Gastroesophageal sphincter (tissue), 4 donors: ENCODE measurements at places on chromosomes 4 and X. TPM values are rescaled to one million over a fixed set of nuclear protein-coding genes. Genes with fewer than 3 reads are reported as not detected.

Gene ZFP92
- total RNA-seq = 1.5 TPM

DNA sequence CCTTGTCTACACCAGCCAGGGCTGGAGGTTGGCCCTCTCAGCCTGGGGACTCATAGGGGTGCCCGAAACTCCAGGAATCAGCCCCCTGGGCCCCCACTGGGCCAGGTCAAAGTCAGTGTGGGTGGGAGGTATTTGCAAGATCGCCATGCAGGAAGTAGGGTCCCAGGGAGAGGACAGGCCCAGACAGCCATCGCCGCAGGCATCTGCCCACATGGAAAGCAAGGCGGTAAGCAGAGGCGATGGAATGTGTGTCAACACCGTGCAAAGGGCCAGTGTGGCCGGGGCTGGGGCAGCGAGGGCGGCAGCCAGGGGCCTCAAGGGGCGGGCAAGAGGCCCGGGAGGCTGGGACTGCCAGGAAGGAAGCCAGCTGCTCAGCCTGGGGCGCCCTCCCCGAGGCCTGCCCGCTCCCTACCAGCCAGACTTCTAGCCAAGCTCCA is 19.3 kb upstream of the DUSP9 start:
- ATAC-seq = no peak
- no peaks in the 10 kb centered on the region for H3K36me3 ChIP-seq
- no peaks in the 10 kb centered on the region for H3K27me3 ChIP-seq
- no peak overlapping the region for H3K4me3 ChIP-seq

GRCh38 chr4:39792529-39792928 is 94.6 kb downstream of the UBE2K start:
- H3K4me1 ChIP-seq = no peaks in the 10 kb centered on the region
- H3K36me3 ChIP-seq = no peaks in the 10 kb centered on the region
- H3K27me3 ChIP-seq = no peaks in the 10 kb centered on the region

- no peak for ATAC-seq
- H3K4me3 ChIP-seq = no peak overlapping the region
- peaks cover 27% of the 10 kb centered on the region for H3K27me3 ChIP-seq
- H3K4me1 ChIP-seq = no peaks in the 10 kb centered on the region
- H3K27ac ChIP-seq = no peak overlapping the region
Measured at GRCh38 chr4:6235012-6235411, 34.6 kb upstream of the WFS1 start.

GRCh38 chr4:41885456-41885855 is 49.8 kb upstream of the TMEM33 start:
- ATAC-seq = no peak

Gene CTAG1A
- not detected for total RNA-seq

DNA sequence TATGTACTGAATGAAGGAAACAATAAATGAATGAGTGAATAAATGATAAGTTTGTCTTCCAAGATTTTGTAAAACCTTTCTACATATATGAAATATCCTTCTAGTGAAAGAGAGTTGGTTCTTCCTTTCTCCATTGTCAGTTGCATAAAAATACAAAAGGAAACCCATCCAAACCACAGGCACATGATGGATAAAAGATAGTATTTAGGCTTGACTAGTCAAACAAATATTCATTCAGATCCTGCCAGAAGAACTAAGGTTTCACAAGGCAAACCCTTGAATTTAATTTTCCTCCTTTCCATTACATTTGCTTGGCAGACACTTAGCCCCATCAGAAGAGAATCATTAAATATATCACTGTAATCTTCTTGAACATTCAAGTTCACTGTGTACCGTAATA is 208.4 kb downstream of the COL25A1 start:
- no peak overlapping the region for H3K4me3 ChIP-seq
- H3K4me1 ChIP-seq = no peaks in the 10 kb centered on the region
- no peak overlapping the region for H3K27ac ChIP-seq
- ATAC-seq = no peak
